ENCODE measurements at places on chromosomes 13 and 19. TPM values are rescaled to one million over a fixed set of nuclear protein-coding genes. Genes with fewer than 3 reads are reported as not detected.
A peak's percentile ranks its signal among the peaks of the same experiment; 100 is the strongest.

The KCTD15 gene
- 47.4 TPM for total RNA-seq

The C1QTNF9 gene
- total RNA-seq, result 0.70 TPM

The SIGLEC10 gene
- total RNA-seq, result 11.2 TPM

The RFXAP gene
- total RNA-seq, result 5.4 TPM

The ZIM2 gene
- not detected for total RNA-seq

The KLC3 gene
- 0.55 TPM for total RNA-seq

The MTUS2 gene
- total RNA-seq, result not detected

The SLC25A15 gene
- total RNA-seq, result 1.5 TPM

The SULT2A1 gene
- not detected for total RNA-seq

The KANK3 gene
- total RNA-seq, result 30.7 TPM

The FPR1 gene
- total RNA-seq, result 1.9 TPM

The LAIR1 gene
- 11.3 TPM for total RNA-seq

The HSH2D gene
- 3.1 TPM for total RNA-seq

GRCh38 chr13:88000787-88001186 is 329.6 kb downstream of the SLITRK5 start:
- no peak for DNase-seq

DNA sequence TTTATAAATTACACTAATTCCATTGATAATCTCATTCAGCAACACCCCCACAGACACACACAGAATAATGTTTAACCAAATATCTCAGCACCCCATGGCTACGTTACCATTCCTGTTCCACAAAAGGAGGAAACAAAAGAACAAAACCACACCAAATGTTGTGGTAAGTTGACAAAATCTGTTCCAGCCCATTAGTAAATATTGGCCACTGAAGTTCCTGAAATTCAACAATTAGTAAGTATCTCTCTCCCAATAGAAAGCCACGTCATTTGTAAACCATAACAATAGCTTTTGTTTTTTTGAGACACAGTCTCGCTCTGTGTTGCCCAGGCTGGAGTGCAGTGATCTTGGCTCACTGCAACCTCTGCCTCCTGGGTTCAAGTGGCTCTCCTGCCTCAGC is 2.3 kb upstream of the FCAR start:
- DNase-seq, result no peak

- no peak for DNase-seq
Measured at GRCh38 chr19:7386769-7387168, 38.0 kb downstream of the ARHGEF18 start.

DNA sequence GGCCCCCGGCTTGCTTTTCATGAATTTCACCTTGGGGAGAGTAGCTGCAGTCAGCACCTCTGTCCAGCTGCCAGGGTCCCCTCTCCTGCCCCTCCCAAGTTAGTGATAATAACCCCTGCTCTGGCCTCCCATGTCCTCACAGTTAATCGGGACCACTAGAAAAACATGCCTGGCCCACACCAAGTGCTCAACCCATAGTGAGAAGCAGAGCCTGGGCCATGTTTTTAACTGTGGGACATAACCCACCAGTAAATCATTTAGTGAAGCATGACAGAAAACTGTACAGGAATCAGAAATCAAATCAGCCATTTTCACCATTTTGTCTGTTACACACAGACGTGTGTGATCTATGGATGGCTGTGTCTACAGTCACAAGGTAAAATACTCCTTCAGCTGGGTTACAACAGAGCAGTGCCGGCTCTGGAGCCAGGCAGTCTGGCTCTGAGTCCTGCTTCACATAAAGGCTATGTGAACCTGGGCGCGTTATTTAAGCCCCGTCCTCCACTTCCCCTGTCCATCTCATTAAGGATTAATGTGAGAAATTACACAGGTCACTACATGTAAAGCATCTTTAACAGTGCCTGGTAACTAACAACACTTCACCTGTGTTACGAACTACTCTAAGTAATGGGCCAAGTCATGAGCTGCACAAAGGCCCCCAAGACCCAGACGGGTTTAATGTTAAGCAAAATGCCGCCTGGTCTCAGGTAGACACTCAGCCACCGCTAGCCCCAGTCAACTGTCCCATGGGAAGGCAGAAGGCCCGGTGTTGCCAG is 7.6 kb upstream of the ECH1 start:
- no peak for DNase-seq

- no peak for DNase-seq
Measured at GRCh38 chr13:73535341-73535740, 476.5 kb downstream of the KLF5 start.

GRCh38 chr13:83601539-83601938 is 280.7 kb downstream of the SLITRK1 start:
- DNase-seq, result no peak

DNA sequence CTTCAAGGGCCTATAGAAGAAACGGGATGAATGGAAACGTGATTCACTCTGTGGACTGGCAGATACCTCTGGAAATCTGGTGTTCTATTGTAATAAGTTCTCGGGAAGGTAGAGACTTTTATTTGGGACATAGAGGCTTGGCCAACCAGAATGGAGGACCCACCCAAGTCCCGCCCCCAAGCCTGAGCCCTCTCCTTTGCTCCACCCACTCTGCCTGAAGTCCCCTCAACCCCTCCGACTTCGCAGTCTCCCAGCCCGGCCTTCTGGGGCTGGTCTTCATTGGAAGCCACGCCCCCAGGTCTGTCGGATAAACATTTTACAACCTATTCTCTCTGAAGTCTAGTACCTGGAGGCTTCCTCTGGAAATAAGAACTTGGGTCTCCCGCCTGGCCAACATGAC is 16.9 kb downstream of the FBXL12 start:
- DNase-seq, result no peak

GRCh38 chr13:99774644-99775043 is 196.9 kb downstream of the ZIC5 start:
- no peak for DNase-seq

DNA sequence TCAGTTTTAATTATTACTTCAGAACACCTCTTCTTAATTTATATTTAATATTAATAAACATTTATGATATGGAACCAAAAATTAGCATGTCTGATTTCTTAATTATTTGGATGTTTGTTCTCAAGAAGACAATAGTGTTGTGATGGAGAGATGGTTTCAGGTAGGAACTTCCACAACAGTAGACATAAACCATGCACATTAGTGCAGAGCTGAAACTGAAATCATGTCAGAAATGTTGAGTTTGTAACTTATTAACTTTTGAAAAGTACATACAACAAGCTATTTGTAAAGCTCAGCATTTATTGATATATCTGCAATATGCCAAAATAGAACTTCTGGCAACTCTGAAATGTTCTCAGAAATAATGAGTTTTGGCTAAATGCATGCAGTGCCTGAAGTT is 11.8 kb upstream of the EDNRB start:
- DNase-seq, result no peak

DNA sequence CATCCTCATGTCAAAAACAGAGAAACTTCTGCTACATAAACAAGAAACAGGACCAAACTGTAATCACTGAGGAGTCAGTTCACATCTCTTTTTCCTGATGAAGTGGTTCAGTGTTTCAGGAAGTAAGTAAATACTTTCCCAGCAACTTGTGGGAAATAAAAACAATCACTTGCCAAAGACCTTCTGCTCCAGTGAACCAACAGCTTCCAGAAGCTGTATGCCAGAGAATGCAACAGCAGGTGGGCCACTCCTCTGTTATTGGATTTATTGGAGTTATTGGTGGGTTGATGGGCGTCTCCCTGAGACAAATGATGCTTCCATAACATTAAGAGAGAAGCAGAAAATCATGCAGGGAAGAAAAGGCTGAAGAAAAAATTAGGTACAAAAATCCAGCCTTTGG is 9.9 kb downstream of the SLC6A16 start:
- DNase-seq, result no peak

- DNase-seq, result no peak
Measured at GRCh38 chr19:8626842-8627241, 3.6 kb upstream of the NFILZ start.

DNA sequence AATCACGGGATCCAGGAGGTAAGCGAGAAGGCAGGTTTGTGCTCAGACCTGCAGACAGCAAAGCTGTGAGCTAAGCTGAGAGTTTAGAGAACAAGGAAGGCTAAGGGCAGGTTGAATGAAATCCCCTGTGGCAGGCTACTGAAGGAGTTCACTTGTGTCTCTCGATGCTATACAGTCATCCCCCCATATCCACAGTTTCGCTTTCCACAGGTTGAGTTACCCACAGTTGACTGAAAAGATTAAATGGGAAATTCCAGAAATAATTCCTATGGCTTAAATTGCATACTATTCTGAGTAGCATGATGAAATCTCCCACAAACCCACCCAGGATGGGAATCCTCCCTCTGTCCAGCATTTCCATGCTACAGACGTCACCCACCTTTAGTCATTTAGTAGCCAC is 49.6 kb downstream of the ABCC4 start:
- no peak for DNase-seq

- no peak for DNase-seq
Measured at GRCh38 chr19:16289594-16289993, 35.0 kb upstream of the KLF2 start.

DNA sequence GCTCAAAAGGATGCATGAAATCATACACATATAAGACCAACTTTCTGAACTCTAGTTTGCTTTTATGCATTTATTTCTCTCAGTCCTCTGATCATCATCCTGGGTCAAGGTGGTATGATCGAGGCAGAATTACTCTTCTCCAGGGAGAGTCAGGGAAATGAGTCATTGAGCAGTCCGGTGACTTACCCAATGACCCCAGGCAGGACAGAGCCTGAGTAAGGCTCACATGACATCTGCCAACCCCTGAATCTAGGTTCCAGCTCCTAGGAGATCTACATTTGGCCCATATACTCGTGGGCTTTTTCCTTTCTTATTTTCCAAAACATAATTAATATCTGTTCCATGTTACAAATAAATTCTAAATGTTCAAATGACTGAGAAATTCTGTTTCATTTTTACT is 502.3 kb downstream of the FOXO1 start:
- DNase-seq, result no peak

- DNase-seq, result no peak
Measured at GRCh38 chr13:98443329-98443728, 133.6 kb downstream of the STK24 start.

DNA sequence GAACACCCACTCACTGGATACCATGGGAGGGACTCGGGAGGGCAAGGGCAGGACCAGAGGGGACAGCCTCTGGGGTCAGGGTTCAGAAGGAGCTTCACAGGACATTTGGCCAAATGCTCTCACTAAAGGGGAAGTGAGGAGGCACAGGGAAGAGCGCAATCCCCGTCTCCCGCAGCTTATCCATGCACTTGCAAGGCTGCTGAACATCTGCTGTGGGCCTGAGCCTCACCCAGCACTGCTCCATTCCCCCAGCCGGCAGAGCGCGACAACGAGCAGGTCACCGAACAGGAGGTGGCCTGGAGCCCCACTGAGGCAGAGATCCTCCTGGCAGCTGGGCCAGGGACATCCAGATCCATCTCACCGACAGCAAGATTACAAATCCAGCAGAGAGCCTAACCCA is 23.3 kb downstream of the ELAVL1 start:
- no peak for DNase-seq

- no peak for DNase-seq
Measured at GRCh38 chr13:98289339-98289945, 112.4 kb upstream of the RNF113B start.

- DNase-seq, result no peak
Measured at GRCh38 chr19:48499316-48500090, 12.1 kb downstream of the LMTK3 start.

DNA sequence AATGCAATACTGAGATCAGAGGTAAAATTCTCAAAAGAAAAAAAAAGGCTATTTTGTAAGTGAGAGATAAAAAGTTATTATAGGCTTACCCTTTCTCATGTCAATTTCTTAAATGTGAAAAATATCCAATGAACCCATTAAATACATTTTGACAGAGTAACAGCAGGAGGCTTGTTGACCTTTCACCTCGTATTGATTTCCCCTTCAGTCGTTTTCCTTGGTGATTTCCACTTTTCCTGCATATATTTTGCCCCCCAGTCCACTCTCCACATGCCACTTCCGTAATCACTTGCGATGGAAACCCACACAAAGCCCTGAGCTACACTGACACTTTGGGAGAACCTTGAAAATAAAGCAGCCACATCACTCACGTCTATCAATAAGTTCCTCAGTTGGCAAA is 248.1 kb upstream of the OBI1 start:
- no peak for DNase-seq

- no peak for DNase-seq
Measured at GRCh38 chr13:105428811-105429210, 1106.7 kb downstream of the EFNB2 start.

DNA sequence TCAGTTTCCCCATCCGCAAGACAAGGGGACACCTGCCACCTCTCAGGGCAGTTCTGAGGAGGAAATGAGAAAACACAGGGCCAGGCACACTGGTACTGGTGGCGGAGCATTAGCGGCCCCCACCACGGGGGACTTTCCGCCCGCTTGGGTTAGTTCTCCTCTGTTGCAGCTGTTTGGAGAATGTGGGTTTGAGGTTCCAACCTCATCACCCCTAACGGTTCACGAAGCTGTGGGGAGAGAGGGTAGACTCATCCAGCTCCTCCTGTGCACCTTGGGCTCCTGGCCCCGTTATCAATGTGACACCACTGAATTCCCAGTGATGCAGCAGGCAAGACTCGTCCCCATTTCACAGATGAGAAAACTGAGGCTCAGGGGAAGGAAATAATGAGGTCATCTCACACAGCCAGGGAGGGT is 10.3 kb downstream of the PTPRS start:
- no peak for DNase-seq

- DNase-seq, result no peak
Measured at GRCh38 chr19:41552558-41552957, 23.4 kb upstream of the CEACAM21 start.

DNA sequence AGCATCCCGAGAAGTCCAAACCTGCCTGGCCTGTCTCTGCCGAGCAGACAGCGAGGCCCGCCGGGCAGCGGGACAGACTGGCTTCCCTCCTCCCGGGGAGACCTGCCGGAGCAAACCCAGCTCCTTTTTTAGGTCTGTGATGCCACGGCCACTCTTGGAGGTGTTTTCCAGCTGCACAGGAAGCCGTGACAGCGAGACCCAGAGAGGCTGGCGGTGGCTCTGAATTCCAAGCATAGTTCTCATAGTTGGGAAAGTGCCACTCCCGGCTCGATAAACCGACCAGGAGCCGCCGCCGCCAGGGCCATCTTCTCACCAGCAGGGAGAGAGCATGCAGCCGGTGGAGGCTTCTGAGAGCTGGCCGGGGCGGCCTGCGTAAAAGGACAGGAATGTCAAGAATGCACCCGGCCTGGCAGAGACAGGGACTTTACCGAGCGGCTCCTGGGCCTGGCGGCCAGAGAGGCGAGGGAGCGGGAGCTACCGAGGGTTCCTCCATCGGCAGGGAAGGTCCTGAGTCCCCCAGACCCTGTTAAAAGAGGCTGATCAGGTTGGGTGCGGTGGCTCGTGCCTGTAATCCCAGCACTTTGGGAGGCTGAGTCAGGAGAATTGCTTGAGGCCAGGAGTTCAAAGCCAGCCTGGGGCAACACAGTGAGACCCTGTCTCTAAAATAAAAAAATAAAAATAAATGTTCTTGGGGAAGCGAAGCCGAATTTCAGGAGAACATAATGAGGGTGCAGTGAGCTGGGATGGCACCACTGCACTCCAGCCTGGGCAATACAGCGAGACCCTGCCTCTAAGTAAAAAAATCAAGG is 64.9 kb downstream of the GADD45B start:
- DNase-seq, result peak; percentile 86

Measured in uterus (tissue), 4 donors.